Myocyte (in vitro differentiated cells): ENCODE measurements at places on chromosomes 12 and 14.

DNA sequence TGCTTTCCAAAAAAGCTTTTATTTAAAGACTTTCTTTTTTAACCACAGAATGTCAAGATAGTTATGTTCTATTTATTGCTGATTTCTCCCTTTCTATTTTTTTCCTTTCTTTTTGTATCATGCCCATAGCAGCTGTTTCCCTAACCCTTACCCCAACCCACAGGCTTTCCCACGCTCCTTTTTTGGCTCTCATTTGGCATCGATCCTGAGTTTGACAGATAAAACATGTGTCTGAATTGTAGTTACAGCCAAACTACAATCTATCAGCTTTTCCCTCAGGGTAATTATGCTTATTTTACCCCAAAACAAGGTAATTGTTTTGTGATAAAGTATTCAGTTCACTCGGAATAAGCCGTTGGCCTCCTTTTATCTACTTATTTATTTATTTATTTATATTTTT, 46.7 kb downstream of the PDE3A start:
- peak; percentile 92 for DNase-seq

- no peak for DNase-seq
Measured at GRCh38 chr12:57732726-57733593, 5.6 kb downstream of the AGAP2 start.

- DNase-seq = no peak
Measured at GRCh38 chr12:12577786-12578185, 15.1 kb upstream of the DUSP16 start.

DNA sequence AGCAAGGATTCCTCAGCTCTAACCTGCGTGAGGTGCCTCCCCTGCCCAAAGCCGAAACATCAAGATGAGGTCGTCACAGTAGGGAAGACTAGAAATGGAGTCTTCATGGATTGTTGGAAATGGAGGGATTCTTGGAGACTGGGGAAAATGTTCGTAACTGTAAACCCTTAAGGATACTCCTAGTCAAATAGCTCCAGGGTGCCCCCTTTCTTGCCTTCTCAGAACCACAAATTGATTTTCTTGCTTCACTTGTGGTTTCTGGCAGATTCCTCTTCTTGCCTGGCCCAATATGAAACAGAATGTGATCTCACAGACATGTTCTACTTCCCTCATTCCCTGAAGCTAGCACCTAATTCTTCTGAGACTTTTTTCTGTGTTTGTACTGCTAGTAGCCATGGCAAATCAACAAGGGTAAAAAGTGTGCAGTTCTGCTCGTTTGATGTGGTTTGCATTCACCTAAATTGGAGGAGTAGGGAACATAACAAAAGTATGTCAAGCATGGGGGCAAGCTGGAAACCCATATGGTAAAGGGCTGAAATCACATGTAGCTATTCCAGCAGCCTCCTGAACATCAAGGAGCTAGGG, 332.0 kb downstream of the PAWR start:
- peak; percentile 15 for DNase-seq
